Cortex of kidney (tissue), 1 donor: ENCODE measurements at places on chromosomes 2 and 18.

DNA sequence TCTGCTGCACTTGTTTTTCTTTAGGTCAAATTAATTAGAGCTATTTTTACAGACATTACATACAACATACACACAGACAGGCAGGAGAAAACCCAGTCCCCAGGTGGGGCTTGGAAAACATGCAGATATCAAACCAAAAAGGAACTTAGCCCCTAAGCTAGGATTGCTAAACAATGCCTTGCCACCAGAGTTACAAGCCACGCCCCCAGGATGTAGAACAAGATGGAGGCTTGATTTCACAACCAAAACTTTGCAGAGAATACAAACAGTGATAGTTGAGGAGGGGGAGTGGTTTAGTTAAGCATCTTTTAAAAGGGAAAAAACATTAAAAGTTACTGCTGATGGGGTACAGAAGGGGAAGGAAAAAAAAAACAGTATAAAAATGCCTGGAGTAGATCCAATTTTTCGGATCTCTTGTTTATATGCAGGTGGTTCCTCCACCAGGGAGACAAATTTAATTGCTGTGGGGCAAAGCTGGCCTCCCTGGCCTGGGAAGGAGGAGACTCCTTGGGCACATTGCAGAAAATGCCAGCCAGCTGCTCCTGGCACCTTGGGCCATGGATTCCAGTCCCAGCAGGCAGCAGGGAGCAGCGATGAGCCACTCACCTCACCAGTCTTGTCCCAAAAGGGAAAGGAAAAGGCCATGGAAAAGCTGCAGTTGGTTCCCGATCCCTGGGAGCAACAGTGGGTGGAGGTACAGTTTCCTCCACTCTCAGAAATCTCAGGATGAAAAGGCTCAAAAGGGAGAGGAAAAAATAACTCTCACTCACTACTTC, 348.4 kb upstream of the REG3G start:
- DNase-seq: no peak

GRCh38 chr2:159907909-159908308, 109.9 kb upstream of the CD302 start:
- no peak for DNase-seq

- DNase-seq: no peak
Observed at GRCh38 chr18:75211953-75212750, 1.6 kb downstream of the TSHZ1 start.

- DNase-seq: no peak
Observed at GRCh38 chr2:219220652-219221402, 2.1 kb upstream of the ABCB6 start.

DNA sequence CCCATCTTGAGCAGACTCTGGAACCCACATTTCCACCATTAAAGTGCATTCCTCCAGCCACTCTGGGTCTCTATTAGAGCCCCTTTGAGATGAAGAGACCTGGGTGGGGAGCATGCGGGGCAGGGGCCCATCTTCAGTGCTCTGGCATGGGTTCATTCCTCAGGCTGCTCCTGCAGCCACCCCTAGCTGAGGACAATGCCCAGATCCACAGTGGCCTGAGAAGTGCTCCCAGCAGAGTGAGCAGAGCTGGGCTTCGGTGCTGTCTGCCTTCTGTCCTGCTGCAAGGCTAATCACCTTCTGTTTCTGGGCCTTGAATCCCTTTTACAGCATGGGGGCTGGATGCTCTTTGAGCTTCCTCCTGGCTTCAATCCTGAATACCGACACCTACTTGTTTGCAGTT, 169.8 kb downstream of the TRIM43 start:
- DNase-seq: no peak
